ENCODE measurements at places on chromosomes 7 and 10.

- DNase-seq = peak; percentile 7
Measured at GRCh38 chr10:107814865-107815487, 650.5 kb upstream of the SORCS1 start.

DNA sequence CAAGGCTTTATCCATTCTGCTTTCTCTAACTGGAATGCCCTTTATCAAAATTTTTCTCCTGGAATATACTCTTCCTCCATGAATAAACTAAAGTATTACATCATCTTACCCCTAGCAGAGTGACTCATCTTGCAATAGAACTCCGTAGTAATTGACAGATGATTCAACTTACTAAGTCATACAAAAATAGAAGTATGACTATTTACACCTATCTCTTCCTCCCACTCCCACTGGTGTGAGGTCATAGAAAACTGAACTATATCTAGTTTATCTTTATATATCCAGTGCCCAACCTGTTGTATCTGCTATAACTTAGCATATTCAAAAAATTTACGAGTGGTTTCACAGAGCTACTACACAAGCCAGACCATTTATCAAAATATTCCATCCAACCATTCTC, 26.1 kb downstream of the ABCB1 start:
- no peak for DNase-seq

DNA sequence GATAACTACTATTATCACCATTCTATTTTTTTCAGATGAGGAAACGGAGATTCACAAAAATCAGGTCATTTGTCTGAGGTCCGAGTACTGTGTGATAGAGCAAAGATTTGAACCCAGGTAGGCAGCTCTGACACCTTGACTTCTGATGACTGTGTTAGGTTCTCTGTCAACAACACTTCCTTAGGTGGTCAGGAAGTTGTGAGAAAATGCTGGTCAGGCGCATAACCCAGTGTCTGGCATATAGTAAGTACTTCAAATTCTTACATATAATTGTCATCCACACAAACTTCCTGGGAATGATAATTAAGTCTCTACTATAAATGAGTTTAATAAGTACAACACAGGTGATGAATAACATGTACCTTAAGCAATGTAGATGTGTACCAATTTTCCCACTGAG, 381.5 kb downstream of the NEBL start:
- no peak for DNase-seq

GRCh38 chr10:52318822-52319464, 4.9 kb downstream of the DKK1 start:
- no peak for DNase-seq

DNA sequence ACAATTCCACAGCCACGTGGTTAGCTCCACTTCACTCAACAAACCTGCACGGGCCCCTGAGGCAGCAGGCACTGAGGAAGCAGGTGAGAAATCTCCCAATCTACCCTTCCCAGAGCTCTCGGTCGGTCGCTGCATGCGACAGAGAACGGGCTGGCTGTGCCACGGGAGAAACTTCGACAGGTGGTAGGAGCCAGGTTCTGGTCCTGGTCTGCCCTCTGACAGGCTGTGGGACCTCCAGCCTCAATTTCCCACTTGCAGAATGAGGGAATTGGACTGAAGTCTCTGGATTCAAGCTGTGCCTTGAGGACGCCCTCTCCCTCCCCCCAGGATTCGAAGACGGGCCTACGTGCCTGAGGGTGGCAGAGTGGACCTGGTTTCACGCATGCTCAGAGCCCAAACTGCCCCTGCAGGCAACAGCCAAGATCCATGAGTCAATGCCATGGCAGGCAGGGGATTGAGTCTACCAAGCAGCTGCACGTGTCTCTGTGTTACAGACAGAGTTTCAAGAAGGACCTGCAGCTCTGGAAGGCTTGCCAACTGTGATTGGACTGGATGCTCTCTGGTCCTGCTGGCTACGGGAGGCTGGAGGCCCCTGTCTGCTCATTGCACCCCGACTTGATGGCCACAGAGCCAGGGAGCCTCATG, 215.0 kb downstream of the USP6NL start:
- no peak for DNase-seq
